ENCODE measurements at places on chromosomes 6 and 20.

DNA sequence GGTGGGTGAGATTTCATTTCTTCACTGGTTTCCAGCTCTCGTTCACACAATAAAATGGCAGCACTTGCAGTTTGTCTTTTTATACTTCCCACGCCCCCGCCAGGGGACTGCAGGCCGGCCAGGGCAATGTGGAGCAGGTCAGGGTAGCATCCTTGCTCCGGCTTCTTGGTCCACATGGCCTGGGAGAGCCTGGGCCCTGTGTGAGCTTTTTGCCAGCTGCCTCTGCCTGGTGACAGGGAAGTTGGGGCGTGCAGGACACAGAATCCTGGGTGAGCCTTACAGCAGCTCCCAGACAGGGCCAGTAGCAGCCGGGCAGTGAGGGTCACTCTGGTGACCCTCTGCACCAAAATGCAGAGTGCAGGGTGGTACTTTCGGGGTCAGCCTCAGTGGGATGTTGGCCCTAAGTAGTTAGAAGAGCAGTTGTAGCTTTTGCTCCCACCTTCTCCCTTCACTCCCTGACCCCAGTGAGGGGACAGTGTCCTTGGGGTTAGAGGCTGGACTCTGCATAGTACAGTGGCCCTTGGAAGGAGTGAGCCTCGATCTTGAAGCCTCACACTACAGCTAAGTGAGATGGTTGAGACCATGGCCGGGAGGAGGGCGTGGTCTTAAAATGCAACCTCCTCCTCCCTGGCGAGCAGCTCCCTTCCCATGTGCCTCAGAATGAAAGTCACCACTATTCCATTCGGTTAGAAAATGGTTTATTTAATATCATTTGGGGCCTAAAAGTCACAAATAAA, 23.8 kb downstream of the PYGB start:
- no peak for DNase-seq

DNA sequence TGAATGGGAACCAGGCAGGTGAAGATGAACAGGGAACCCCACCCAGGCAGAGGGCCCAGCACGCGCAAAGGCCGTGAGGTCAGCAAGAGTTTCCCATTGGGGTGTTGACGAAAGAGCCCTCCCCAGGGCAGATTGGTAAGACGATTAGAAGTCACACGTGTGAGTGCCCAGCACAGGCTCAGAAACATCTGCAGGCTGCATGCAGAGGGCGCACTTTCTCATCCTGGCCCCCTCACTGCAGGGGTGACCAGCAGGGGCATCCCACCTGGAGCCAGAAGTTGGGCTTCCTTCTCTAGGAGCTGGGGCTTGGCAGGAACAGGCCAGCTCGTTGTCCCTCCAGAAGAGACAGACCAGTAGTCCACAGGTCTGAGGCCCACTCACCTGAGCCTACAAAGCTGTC, 38.4 kb downstream of the VSTM2L start:
- no peak for DNase-seq

- DNase-seq: no peak
Observed at GRCh38 chr6:110661414-110661813, 153.9 kb downstream of the CDK19 start.

DNA sequence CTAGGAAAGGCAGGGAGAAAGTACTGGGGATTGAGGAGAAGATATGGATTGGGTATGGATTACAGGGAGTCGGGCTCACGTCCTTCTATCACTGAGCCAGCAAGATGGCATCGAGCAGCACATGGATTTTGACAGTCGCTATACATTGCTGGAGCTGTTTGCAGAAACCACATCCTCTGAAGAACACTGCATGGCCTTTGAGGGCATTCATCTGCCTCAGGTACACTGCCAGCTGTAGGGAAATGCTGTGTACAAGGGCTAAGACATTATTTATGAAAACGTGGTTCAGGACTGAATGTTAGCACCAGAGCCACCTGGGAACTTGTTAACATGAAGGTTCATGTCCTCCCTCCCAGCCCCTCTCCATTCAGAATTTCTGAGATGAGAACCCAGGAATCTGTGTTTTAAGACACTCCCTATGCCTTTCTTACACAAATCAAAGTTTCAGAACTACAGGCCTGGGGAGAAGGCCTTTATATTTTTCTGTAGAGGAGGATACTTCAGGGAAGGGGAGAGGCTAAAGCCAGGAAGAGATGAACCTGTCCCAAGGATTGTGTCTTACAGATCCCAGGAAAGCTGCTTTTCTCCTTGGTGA, 3.5 kb downstream of the CUL9 start:
- no peak for DNase-seq

GRCh38 chr20:48948612-48949011, 27.1 kb downstream of the ARFGEF2 start:
- DNase-seq: no peak

- DNase-seq: no peak
Observed at GRCh38 chr6:26539071-26539615, 977 bp downstream of the HMGN4 start.

Measured in bone marrow (tissue), 2 donors.